Aorta (tissue), 5 donors: ENCODE measurements at places on chromosomes 11 and 22. TPM values are rescaled to one million over a fixed set of nuclear protein-coding genes. Genes with fewer than 3 reads are reported as not detected.

Gene PGA5
- total RNA-seq, result 1.0 TPM

Gene RPS25
- 804 TPM for total RNA-seq

DNA sequence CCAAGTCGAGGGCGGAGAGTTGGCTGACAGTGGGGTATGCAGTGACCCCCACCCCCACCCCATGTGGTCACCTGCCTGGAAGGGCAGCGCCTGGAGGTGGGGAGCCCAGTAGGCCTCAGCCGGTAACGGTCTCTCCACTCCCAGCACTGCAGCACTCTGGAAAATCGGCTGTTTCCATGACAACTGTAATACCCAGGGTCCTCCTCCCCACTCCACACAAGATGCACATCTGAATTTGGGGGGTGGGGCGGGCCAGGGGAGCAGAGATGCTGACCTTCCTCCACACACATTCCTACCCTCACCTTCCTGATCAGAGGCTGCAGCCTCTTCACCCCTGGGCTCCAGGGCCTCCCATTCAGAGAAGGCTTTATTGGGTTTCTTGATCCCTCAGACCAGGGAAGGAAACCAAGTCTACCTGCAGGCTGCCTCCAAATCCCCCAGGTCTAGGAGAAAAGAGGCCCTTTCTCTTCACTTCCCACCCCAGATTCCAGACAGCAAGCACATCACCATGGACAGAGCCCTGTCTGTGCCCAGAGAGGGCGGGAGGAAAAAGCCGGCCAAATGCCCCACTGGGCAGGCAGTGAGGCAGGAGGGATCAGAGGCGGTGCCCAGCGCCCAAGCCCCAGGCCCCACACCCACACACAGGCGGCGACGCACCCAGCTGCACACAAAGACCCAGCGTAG, 46.5 kb downstream of the SLC22A12 start:
- DNase-seq, result no peak

DNA sequence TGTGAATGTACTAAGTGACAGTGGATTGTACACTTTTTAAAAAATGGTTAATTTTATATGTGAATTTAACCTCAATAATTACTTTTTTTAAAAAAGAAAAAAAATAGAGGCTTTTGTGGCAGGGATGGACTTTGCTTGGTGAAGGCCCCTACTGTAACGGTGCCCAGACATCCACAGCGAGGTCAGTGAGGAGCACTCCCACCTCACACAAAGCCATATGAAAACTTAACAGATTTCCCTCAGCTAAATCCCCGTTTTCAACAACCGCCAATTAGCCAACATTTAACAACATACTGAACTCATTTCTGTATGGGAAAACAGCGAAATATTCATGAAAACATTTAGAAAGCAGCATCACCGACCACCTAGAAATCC, 642 bp upstream of the C11orf58 start:
- DNase-seq, result no peak

DNA sequence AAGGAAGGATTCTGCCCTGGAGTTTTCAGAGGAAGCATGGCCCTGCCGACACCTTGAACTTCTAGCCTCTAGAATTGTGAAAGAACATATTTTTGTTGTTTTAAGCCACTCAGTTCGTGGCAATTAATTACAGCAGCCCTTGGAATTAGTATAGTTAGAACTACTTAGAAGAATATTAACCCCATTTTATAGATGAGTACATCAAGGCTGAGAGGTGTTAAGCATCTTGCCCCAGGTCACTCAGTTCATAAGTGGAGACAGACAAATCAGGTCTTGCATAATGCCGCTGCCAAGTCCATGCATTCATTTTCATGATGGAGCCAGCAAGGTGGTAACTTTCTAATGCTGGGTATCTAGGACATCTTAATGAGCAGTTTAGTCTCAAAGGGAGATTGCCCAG, 26.6 kb downstream of the LDLRAD3 start:
- no peak for DNase-seq

DNA sequence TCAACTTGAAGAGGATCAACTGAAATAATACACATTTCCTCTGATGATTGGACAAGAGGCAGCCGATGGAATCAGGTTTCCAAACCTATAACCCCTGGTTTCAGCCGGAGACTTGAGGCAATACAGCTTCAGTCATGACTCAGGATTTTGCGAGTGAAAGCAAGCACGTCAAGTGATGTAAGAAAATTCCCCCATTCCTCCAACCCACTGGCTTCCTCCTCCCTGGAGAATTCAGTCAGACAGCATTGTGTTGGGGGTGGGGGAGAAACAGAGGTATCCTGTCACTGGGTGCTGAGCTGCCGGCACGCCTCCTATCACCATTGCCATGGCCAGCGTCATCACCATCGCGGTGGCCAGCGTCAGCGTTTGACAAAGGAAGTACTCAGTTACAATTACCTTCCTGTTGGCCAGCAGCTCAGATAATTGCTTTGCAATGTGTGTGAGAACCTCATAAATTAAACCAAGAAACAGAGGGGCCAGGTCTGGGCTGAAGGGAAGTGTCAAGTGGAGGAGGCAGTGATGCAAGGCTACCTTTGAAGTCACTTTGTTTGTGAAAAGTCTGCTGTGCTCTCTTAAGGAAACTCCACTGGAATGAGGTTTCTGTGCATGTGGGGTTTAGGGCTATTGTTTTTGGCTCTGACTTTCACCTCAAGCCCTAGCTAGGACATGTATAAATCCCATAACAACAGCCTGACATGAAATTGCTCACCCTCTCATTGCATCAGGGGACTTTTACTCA, 50.2 kb downstream of the LIF start:
- peak; percentile 90 for DNase-seq

DNA sequence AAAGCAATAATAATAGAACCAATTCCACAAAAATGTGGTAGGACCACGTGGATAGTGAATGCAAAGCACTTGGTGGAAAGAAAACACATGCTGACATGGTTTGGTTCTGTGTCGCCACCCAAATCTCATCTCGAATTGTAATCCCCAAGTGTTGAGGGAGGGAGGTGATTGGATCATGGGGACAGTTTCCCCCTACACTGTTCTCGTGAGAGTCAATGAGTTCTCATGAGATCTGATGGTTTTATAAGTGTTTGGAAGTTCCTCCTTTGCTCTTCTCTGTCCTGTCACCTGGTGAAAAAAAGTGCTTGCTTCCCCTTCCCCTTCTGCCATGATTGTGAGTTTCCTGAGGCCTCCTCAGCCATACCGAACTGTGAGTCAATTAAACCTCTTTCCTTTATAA, 421.9 kb upstream of the CADM1 start:
- DNase-seq, result no peak
